ENCODE measurements at places on chromosomes 5 and 9.
A peak's percentile ranks its signal among the peaks of the same experiment; 100 is the strongest.

- DNase-seq = no peak
These were observed 73.8 kb downstream of the C9orf50 start for GRCh38 chr9:129547063-129547462.

GRCh38 chr5:128613766-128614165, 75.7 kb upstream of the FBN2 start:
- no peak for DNase-seq

DNA sequence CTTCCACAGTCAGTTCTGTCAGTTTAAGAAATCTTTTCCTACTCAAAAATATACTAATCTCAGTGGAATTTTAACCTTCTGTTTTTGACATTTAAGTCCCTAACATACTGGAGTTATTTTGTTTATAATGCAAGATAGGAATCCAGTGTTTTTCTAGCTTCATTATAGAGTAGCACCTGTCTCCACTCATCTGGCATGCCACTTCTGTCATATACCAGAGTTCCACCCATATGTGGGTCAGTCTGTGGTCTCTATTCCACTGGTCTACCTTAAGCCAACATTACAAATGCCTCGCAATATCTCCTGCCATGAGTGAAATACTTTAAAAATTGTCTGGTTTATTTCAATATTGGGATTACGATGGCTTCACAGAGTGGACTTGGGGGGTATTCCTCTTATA, 42.9 kb downstream of the RNF145 start:
- DNase-seq = no peak

- no peak for DNase-seq
These were observed 12.4 kb downstream of the TLX3 start for GRCh38 chr5:171321447-171321846.

DNA sequence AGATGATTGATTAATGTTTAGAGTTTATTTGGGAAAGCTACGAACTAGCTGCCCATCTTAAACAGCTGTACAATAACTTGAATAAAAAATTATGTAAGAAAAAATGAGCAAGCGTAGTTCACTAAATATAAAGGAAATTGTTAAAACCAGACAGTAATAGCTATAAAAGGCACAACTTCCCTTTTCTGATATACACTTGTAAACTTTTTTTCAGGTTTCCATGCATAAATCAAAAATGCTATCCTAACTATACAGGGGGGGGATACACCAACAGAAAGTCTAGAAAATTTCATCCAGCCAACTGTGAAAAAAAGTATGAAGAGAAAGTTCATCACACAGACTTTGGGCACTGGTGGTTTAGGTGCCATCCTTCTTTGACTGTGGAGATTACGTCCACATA, 122.3 kb downstream of the NR3C1 start:
- no peak for DNase-seq

- DNase-seq = no peak
These were observed 104.0 kb downstream of the DOCK8 start for GRCh38 chr9:318646-319045.

DNA sequence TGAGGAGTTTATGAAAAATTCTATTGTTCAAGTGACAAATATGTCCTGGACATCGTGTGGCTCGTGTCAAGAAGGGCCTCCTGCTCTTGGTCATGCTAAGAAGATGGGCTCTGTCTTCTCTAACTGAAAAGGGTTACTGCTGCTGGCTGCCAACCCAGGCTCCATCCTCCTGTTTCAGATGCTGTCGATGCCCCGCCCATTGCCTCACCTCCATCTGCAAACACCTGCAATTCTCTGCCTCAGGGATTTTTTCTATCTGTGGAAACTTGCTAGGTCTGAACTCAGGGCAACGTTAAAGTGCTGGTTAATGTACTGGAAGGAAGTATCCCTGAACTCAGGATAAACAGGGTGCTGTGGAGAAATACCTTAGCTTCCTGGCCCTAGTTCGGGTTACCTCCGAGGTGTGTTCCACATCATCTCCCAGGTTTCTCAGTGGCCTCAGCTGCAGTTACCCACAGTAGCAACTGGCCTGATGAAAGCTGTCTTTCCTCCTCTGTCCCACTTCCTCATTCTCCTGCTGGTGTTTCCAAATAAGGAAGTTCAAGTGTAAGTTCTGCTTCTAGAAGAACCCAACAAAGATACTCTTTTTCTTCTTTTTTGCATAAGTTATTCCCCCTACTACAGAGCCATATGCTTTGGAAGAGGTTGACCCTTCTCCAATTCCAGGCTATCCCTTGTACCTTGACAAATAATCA, 151.7 kb upstream of the SMIM23 start:
- DNase-seq = no peak

DNA sequence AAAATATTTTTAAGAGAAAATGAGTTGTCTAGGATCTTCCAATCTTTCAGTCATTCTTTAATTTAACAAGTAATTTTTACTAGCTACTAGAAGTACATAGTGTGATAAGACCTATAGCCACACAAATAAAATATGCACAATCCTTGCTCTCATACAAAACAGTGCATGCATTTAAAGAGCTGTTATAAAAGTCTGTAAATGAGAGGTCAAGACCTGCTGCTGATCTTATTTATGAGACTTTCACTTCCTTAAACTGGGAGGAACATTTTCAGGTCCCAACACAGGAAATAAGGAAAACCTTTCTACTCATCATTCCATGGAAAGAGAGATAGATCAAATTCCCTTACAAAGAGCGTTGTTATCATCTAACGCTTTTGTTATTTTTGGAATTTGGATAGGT, 54.2 kb upstream of the PAM start:
- no peak for DNase-seq

DNA sequence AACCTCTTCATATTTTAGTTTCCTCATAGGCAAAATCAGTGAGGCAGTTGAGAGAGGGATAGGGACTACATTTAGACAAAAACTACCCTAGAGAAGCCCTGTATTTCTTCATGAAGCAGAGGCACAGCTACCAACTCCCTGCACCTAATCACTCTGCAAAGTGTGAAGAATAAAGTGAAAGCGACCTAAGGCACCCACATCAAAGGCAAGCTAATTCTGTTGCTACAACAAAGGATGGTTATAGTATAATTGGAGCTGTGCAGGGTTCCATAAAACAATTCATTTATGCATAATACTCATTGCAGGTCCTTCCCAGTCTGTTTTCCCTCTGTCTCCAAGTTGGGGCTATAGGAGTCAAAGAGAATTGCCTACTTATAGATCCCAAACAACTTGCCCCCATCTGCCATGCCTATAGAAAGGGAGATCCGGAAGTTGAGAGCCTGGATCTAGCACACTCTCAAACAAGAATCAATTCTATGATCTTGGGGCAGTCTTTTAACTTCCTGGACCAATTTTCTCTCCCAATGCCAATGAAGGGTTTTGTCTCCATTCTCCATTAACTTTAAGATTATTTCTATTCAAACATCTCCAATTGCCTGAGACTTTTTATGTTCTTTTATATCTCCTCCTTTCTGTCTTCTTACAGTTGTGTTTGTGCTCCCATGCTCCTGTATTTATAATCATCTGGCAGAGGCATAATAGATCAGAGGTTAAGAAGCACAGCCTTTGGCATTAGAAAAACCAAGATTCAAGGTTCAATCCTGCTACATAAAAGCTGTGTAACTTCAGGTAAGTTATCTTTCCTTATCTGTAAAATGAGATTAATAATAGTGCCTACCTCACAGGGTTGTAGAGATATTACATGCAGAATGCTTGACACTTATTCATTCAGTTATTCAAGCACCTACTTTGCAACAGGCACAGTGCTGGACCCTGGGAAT, 56.0 kb upstream of the PTGER4 start:
- no peak for DNase-seq

DNA sequence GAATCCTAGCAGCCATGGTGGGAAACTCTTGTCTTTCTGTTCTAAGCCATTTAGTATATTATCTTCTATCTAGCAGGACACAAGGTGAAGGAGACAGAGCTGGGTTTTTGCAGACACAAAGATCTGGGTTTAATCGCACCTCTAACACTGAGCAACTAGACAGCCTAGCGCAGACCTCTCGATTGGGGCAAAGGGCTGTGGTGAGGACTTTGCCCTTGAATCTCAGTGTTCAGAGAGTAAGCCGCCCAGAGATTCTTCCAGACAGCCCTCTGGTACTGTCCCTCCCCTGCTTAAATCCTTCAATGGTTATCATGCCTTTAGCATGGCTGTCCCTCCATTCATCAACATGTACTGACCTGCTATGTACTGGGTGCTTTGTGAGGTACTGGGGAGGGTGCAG, 128.1 kb downstream of the CRB2 start:
- no peak for DNase-seq

DNA sequence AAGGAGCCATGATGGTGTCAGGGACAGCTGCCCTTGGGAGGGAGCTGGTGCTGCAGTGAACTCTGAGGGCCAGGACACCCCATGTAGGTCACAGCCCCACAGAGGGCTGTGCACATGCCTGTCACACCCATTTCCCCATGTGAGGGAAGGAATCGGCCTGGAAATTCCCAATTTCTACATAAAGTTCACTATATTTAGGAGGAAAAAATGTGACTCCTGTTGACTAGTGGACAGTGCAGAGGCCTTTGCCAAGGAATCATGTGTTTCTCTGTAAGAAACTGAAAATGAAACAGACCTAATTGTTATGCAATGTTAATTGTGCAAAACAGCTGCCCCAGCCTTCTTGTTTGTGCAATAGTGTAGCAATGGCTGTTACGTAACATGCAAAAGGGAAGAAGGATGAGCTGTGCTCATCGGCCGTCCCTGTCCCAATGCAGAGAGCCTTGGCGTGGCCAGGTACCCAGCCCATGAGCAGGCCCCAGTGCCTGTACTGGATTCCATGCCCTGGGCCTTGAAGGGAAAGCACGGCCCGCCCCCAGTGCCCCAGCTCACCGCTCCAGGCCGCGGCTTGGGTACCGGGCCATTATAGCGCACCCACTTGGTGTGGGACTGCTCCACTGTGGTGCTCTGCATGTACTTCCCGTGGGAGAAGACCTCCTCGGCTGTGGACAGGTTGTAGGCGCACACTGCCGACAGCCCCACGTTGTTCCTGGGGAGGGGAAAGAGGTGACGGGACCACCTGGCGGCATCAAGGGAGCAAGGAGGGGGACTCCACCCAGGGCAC, 70.0 kb downstream of the SECISBP2 start:
- no peak for DNase-seq

GRCh38 chr5:6774721-6775204, 61.5 kb downstream of the TENT4A start:
- DNase-seq = no peak

DNA sequence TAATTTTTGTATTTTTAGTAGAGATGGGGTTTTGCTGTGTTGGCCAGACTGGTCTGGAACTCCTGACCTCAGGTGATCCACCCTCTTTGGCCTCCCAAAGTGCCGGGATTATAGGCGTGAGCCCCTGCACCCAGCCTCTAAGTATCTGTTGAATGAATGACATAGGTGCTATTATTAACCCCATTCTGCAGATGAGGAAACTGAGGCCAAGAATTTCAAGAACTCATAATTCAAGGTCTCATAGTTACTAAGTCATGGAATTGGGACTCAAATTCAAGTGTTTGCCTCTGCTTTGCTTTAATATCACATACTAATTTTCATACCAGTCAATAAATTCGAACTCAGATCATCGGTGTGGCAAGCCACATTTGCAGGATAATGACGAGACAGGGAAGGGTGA, 1.9 kb downstream of the KIF20A start:
- no peak for DNase-seq

DNA sequence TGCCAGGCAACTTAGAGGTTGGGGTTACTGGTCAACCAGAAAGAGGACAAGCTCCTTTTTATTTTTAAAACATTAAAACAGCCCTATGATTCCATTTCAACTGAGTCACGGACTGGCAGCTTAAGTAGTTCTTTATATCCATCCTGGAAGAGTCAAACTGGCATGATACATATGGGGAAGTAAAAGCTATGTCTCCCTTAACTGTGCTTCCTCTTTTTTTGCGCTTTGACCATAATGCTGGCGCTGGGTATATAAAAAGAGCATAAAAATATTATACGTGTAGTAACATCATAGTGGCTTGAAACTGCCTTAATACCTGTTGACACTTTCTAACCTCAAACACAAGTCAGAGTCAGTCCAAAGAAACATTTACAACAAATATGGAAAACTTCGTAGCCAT, 274.4 kb downstream of the CSNK1G3 start:
- DNase-seq = no peak

GRCh38 chr9:85484235-85484634, 257.5 kb downstream of the AGTPBP1 start:
- no peak for DNase-seq

- DNase-seq = no peak
These were observed 107.6 kb upstream of the MPDZ start for GRCh38 chr9:13386935-13387733.

DNA sequence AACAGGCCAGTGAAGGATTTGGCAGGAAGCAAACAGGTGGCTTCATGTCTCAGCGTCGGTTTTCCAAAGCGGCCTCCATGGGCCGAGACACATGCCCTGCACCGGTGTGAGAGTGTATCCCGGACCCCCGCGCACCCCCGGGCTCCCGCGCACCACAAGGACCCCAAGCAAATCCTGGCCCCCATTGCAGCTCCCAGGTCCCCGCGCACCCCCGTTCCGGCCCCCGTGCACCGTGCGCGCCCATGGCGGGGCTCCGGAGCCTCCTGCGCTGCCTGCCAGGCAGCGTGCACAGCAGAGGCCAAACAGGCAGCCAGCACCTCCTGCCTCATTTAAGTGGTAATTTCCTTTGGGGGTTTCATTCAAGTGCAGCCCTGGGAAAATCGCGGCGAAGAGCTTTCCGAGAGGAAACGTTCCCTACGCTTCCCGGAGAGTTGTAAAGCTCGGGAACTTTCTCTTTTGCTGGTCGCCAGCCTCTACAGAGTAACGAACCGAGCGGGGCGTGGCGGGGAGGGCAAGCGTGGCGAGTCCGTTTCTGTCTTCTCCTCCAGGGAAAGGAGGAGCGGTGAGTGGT, 145.5 kb upstream of the SLC24A2 start:
- DNase-seq = no peak

GRCh38 chr5:17163221-17163620, 54.2 kb upstream of the BASP1 start:
- DNase-seq = no peak

GRCh38 chr9:133880136-133880535, 112.0 kb downstream of the VAV2 start:
- DNase-seq = no peak

GRCh38 chr5:119302916-119303897, 52.6 kb upstream of the TNFAIP8 start:
- no peak for DNase-seq

DNA sequence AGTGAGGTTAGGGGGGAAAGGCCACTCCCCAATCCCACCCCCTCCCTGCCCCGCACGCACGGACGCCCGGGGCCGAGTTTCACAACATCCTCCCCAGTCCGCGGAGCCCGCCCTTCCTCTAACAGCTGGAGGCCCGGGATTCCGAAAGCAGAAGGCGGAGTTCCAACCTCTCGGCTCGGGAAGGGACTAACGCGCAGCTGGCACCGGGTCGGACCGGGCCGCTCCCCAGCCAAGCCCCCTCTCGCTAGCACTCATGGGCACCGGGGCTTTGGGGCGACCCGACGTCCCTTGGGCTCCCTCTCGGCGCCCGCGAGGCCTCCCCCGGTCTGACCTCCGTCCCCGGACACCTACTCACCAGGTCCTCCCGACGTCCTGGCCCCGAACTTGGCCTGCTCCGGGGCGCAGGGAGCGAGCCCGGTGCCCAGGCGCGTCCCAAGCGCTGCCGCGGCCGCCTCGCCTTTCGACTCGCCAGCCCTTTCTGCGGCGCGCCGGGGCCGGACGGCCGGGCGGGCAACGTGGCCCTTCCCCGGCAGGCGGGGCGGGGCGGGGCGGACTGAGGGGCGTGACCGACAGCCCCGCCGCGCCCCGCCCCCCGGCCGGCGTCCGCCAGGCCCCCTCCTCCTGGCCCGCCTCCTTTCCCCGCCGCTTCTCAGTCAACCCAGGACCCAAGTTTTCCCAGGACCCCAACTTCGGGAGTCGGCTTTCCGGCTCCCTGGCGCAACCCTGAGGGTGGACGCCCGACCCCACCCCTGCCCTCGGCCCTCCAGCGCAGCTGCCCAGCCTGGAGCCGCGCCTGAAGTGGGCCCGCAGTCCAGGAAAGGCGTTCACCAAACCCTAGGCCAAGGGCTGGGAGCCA, at the start of gene MGAT1:
Gene MGAT1 (minus strand): TSS at position 482 of the 856 bp plus-strand sequence. CDS start 9,835 bp downstream, outside the sequence.
- DNase-seq = peak; percentile 78
